ENCODE measurements at places on chromosomes 5 and 9.
A peak's percentile ranks its signal among the peaks of the same experiment; 100 is the strongest.

GRCh38 chr9:91555132-91555531 is 131.5 kb upstream of the NFIL3 start:
- DNase-seq, result no peak

GRCh38 chr5:83281176-83281575 is 190.4 kb upstream of the VCAN start:
- no peak for DNase-seq

- DNase-seq, result no peak
Observed at GRCh38 chr9:93198838-93199625, 15.1 kb downstream of the WNK2 start.

DNA sequence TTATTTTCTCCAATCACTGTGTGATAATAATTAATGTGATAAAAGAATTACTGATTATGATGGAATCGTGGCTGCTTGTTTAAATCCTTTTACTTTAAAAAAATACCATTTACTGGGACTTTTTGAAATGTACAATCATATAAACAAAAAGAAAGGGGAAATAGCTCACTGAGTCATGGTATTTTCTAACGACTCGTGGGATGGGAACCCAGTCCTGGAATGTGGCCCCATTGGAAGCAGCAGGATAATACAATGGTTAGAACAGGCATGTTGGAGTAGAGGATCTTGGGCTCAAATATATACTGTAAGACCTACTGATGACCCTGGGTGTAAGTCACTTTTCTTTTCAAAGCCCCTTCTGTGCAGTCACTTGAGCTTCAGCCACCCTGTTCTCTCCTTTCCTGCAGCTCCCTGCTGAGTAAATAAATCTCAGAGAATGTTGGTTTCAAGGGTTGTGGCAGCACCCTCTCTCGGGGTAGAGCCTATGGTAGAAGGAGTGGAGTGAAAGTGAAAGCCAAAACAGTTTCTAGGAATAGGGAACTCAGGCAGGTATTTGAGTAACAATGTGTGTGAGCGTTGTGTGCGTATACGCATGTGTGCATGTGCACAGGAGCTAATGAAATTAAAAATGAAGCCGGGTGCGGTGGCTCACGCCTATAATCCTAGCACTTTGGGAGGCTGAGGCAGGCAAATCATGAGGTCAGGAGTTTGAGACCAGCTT is 40.8 kb upstream of the LARP1 start:
- no peak for DNase-seq

DNA sequence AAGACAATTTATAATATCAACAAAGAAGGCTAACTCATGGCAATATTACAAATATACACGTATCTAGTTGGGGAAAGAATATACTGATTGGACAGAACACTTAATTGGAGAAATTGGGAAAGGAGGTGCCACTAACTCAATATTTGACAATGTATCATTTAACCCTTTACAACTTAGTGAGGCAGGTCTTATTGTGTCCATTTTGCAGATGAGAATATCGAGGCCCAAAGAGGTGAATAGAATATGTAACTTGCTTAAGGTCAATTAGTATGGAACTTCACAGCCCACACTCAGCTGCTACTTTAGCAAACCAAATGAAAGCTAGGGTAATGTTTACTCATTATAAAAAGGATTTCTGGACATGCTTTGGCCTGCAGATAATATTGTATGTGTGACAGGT is 46.2 kb downstream of the COMMD10 start:
- no peak for DNase-seq

GRCh38 chr5:135565725-135566421 is 12.9 kb downstream of the CXCL14 start:
- no peak for DNase-seq

DNA sequence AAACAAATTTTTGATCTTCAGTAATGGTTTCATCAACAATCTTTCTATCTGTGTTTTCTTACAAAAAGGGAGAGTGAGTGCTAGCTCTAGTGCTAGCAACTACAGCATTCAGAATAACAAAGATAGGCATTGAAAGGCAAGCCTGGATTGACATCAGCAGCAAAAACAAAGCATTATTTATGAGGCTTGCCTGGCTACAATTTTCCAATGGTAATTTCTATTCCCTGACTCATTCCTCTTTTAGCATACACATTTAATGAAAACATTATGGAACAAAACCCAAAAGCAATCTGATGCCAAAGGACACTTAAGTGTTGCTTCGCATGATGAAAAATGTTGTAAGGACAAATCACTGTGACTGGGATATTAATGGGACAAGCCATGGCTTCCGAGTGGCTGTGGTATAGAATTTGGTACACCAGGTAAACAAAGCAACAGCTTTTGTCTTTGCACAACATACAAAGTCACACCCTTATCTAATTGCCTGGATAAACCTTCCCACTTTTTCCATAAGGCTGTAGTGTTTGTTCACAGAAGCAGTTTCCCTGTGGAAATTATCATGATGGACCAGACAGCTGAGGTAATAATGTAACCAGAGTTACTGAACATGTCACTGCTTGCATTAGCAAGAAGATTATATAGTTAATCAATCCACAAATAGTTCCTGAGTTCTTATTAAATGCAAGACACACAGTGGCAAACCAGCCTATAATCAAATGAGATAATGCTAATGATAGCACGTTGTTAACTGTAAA is 179.8 kb upstream of the EDIL3 start:
- DNase-seq, result no peak

- peak; percentile 37 for DNase-seq
Observed at GRCh38 chr9:74498621-74499095, 1.5 kb downstream of the RORB start.

- DNase-seq, result no peak
Observed at GRCh38 chr9:100555471-100555870, 22.4 kb upstream of the CAVIN4 start.

GRCh38 chr9:121651295-121652020 is at the start of gene DAB2IP:
TSS of gene DAB2IP (plus strand) at chr9:121651634. CDS start at chr9:121651776, 142 bp downstream.
- DNase-seq, result peak; percentile 90

GRCh38 chr9:127568618-127568970 is 43.5 kb upstream of the STXBP1 start:
- DNase-seq, result no peak

GRCh38 chr9:95058795-95059386 is 258.6 kb downstream of the FANCC start:
- no peak for DNase-seq

- DNase-seq, result no peak
Observed at GRCh38 chr9:115022760-115023434, 92.5 kb upstream of the TNFSF8 start.

GRCh38 chr5:116212225-116212624 is 127.4 kb downstream of the COMMD10 start:
- DNase-seq, result no peak

GRCh38 chr9:21504894-21505293 is 22.8 kb upstream of the IFNE start:
- DNase-seq, result no peak

DNA sequence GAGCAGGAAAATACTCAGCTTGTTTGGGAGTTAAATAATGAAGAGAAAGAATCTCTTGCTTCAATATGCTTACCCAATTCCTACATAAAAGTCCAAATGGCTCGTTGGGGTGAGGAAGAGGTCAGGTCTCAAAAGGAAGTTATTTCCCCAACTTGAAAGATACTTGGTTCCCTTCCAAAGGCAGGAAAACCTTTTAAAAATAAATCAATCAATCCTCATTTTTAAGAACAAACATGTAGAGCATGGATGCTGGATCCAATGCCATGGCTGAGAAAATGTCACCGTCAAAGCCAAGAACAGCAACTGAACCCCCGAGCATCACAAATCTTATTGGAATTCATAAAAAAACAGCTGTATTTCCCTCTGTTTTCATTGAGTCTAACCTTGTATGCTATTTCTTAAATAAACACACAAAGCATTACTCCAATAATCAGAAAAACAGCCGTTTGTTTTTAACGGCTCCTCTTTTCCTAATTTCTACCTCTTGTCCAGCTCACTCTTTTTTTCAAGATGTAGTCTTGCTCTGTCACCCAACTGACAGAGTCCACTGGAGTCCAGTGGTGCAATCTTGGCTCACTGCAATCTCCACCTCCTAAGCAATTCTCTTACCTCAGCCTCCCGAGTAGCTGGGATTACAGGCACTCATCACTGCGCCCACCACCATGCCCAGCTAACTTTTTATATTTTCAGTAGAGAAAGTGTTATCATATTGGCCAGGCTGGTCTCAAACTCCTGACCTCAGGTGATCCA is 140.7 kb downstream of the GNA14 start:
- DNase-seq, result peak; percentile 47

- no peak for DNase-seq
Observed at GRCh38 chr5:38426490-38426889, 130.0 kb downstream of the LIFR start.

GRCh38 chr9:136985027-136985602 is 2.3 kb downstream of the LCNL1 start:
- DNase-seq, result no peak

DNA sequence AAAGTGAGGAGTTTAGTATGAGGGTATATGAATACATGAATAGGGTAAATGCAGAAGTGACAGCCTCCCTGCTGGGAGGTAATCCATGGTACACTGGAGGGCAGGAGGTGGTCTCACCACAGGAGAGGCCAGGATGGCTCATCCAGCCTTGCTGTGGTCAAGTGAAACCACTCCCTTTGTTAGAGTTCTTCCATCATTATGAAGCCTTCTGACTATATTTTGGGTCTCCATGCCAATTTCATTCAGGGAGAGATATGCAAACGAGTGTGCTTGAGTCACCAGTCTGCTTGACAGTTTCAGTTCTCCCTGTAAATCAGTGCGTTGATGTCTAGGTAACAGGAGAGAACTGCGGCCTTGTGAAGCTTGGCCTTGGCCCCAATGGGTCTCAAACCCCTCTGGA is 16.4 kb downstream of the PPP3R2 start:
- DNase-seq, result no peak

- DNase-seq, result no peak
Observed at GRCh38 chr9:87336914-87337333, 160.7 kb upstream of the DAPK1 start.

DNA sequence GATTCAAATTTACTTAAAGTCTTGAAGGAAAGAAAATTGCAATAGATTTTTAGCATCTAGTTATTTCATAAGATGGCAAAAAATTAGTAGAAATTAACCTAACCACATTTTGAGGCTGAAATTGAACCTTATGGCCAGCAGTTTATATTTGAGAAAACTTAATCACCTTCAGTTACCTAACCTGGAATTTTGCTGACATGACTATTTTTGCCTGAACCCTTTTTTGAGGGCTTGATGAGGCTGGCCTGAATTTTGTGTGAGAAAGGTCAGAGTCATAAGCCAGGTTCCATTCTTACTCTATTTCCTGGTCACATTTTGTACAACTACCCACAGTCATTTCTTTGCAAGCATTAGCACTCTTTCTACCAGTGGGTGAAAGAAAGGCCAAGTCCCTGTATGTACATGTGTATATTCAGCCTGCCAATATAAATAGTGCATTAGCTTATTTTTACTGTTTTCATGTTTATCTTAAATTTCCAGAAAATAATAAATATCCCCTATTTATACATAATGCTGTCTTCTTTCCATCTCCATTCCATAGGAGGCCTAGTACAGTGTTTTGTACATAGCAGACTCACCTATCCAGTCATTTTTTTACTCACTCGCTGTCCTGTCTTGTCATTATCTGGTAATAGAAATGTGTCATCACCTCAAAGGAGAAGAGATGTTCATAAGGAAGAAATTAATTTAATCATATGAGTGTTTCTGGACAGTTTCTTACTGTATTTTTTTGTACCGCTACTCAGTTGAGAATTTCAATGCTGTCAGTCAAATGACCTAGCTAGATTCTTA is 108.4 kb upstream of the SGCD start:
- DNase-seq, result no peak

DNA sequence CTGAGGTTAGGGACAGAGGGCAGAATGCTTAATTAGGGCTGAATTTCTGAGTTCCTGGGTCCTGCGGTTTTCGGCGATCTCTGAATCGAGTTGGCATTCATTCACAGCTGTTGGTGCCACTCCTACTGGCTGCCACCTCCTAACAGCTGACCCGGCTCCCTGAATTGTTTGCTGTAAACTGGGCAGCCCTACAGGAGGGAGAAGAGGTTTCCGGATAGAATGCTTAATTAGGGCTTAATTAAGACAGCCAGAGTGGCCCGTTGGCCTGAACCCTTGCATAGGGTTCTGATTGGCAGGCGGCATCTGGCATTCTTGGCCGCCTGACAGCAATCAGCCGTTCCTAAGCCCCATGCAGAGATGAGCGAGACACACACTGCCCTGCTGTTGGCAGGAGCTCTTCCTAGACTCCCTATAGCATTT is 25.7 kb downstream of the FRMPD1 start:
- DNase-seq, result peak; percentile 77

- no peak for DNase-seq
Observed at GRCh38 chr5:749101-749670, 35.3 kb downstream of the ZDHHC11B start.

DNA sequence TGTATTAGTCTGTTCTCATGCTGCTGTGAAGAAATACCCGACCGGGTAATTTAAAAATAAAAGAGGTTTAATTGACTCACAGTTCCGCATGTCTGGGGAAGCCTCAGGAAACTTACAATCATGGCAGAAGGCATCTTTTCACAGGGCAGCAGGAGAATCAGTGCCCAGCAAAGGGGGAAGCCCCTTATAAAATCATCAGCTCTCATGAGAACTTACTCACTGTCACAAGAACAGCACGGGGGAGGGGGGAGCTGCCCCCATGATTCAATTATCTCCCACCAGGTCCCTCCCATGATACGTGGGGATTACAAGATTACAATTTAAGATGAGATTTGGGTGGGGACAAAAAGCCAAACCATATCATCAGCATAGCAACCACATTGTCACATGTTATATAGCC is 102.5 kb downstream of the GPBP1 start:
- no peak for DNase-seq

- DNase-seq, result peak; percentile 81
Observed at GRCh38 chr5:78518365-78519197, 130.0 kb downstream of the LHFPL2 start.

DNA sequence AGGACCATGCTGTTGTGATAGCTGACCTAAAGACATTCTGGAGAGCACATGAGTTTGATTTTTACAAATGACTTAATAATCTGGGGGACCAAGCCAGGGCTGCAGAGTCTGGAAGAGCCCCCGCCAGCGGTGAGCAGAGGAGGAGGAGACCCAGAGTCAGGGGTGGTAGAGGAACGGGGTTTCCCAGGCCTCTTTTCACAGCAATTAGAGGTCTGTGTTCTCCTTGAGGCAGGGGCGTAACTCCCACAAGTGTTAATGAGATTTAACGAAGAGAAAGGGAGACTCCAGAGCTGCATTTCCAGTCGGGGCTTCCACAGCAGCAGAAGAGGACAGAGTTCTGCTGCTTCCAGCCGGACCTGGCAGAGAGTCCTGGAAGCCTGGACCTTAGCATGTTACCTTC is 137.9 kb upstream of the SLC24A2 start:
- DNase-seq, result no peak

- no peak for DNase-seq
Observed at GRCh38 chr5:84683594-84683993, 298.9 kb upstream of the EDIL3 start.
